Thyroid gland (tissue), 4 donors: ENCODE measurements at places on chromosomes 12 and 14.

DNA sequence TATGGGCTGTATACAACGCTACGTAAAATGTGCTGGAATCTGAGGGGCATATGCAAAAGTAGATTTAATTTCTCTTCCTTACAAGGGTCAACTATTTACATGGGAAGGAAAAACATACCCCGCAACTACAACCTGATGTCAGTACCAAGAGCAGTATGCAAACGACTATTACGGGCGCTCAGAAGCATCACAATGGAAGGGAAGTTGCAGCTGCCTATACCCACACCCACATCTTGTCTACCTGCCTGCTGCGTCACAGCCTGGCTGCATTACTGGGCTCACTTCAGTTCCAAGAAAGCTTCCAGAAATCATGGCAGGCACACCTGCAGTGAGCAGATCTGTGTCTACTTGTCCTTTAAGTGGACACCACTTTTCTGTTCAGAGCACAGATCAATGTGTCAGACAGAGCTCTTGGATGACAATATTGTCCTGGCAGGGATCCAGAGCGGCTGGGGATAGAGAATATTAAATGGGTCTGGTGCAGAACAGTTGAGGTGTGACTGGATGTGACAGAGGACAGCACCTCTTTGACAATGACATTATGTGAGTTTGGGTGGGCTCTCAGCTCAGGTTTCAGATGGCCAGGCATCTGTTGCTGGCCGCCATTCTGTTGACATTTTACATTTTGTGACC, 41.5 kb upstream of the GNG2 start:
- no peaks in the 10 kb centered on the region for H3K36me3 ChIP-seq
- no peaks in the 10 kb centered on the region for H3K4me1 ChIP-seq
- no peak overlapping the region for H3K4me3 ChIP-seq
- no peak overlapping the region for H3K27ac ChIP-seq

- H3K27me3 ChIP-seq = no peaks in the 10 kb centered on the region
- H3K4me1 ChIP-seq = no peaks in the 10 kb centered on the region
- H3K4me3 ChIP-seq = no peak overlapping the region
- H3K36me3 ChIP-seq = no peaks in the 10 kb centered on the region
- no peak overlapping the region for H3K27ac ChIP-seq
These were observed 61.8 kb downstream of the GLT1D1 start for GRCh38 chr12:128914908-128915563.

- peaks cover 21% of the 10 kb centered on the region for H3K4me1 ChIP-seq
- no peaks in the 10 kb centered on the region for H3K27me3 ChIP-seq
- peaks cover 23% of the 10 kb centered on the region for H3K36me3 ChIP-seq
- DNase-seq = no peak
- H3K27ac ChIP-seq = no peak overlapping the region
These were observed 35.8 kb downstream of the LGMN start for GRCh38 chr14:92712654-92713051.

DNA sequence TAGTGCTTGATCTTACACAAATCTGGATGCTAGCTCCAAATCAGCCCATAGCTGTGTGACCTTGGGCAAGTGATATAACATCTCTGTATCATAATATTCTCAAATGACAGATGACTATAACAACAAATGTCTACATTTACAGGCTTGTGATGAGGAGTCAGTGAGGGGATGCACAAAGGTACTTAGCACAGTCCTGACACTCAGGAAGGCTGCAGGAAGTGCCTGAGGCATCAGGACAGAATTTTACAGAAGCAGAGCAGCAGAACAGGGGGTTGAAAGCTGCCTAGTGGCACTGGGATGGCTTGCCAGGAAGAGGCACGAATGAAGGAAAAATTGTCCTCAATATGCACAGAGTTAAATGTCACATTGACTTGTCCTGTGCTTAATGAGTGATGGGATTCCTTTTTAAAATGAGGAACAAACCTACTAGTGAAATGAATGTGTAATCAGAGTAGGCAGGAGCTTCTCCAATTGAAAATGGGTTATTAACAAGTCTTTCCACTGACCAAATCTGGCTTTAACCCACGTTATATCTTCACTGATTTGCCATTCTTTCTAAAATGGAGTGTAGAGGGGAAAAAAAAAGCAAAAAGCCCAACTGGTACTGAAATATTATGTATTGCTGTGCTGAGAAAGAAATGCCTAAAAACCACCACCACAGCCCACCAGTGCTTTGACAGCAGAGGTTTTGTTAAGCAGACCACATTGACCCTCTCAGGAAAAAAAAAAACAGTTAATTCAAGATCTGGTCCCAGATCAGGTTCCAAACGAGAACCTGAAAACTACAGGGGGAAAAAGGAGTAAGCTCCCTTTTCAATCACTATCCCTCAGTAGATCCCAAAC, 11.6 kb downstream of the BTG1 start:
- peak overlapping the region; percentile 30 for H3K27ac ChIP-seq
- no peaks in the 10 kb centered on the region for H3K36me3 ChIP-seq
- H3K4me3 ChIP-seq = no peak overlapping the region
- DNase-seq = no peak

- H3K4me1 ChIP-seq = peaks cover 25% of the 10 kb centered on the region
- peak; percentile 24 for DNase-seq
- no peaks in the 10 kb centered on the region for H3K36me3 ChIP-seq
- H3K27ac ChIP-seq = peak overlapping the region; percentile 8
- no peaks in the 10 kb centered on the region for H3K27me3 ChIP-seq
These were observed 861.3 kb upstream of the SEL1L start for GRCh38 chr14:82394916-82395315.

DNA sequence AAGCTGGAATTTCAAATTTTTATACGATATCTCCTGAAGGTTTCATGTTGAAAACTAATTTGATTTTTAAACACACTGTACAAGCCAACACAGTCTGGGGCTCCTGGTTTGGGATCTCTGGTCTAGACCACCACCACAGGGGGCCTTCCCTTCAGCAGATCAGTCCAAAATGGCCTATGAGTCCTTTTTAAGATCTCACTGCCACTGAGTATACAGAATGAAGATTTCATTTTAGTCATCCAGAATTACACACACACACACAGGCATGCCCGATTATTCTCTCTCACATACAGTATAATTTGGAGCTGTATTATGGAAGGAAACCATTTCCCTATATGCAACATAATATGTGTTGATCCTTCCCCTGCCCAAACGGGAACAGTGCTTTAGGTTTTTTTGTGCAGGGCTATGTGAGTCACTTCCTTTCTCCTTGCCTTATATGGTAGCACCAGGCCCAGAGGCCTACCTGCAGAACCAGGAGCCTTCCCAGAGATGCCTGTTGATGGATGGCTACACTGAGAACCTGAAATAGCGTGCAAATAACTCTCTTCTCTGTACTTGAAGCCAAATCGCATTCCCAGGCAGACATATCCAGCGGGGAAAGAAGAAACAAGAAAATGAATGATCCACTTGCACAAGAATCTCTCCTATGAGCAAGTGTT, 28.1 kb upstream of the WNK1 start:
- H3K27me3 ChIP-seq = no peaks in the 10 kb centered on the region
- H3K36me3 ChIP-seq = no peaks in the 10 kb centered on the region
- H3K4me3 ChIP-seq = no peak overlapping the region

DNA sequence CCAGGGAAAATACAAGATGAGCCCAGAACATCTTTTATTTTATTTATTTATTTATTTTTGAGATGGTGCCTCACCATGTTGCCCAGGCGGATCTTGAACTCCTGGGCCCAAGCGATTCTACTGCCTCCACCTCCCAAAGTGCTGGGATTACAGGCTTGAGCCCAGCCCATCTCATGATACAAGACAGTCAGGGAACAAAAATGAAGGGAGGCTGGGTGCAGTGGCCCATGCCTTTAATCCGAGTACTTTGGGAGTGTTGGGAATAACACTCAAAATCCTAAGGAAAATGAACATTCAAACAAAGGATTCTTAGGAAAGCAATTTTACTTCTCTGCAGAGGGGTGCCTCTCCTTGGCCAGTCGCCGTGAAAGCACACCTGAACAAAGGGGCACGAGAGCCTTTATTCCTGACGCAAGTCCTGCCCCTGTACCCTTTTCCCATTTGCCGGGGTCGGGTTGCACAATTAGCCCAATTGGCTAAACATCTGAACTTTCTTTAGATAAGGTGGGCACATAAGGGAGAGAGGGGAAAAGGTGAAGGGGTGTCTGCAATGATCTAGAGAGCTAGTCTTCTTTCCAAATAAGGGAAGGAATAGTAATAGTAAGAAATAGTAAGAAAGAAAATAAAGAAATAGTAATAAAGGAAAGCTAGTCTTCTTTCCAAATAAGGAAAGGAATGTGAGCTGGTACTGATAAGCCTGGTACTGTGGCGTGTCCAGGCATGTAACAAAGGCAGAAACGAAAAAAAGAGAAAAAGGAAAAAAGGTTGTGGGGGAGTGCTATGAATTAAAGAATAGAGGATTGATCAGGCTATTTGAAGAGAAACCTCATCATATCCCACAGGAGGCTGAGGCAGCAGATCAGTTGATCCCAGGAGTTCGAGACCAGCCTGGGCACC, 13.4 kb downstream of the NCAPD2 start:
- H3K36me3 ChIP-seq = peaks cover 11% of the 10 kb centered on the region
- H3K27me3 ChIP-seq = no peaks in the 10 kb centered on the region
- DNase-seq = no peak
- no peaks in the 10 kb centered on the region for H3K4me1 ChIP-seq
- no peak overlapping the region for H3K4me3 ChIP-seq

DNA sequence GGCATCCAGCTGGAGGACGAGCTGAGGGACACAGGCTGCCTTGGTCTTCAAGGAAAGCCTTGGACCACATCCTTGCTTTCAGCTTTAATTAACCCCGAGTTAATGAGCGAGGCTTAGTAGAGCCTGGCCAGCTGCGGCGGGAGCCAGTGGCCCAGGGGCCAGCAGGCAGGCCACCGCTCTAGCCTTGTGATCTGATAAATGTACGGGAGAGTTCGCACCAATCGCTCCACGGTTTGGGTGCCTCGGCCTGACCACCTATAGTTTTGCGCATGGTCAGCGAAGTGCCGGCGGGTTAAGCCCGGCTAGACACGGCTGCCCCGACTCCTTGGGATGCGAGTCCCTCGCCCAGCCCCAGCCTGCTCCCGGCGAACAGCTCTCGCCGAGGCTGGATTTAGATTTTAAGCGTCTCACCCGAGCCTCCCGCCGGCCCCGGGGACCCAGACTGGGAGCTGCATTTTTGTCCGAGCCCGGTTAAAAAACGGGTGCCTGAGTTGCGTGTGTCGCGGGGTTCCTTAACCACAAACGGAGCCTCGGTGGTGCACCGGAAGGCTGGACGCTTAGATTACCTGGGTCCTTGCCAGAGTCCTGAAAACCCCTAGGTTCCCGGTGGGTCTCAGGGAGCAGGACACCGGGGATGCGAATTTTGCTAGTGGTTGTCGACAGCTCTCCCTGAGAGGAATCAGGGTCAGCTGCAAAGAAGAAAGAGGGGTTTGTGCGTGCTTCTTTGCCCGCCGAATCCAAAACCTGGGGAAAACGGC, 2.9 kb upstream of the HOXC12 start:
- H3K4me1 ChIP-seq = peaks cover 14% of the 10 kb centered on the region
- peaks cover 67% of the 10 kb centered on the region for H3K27me3 ChIP-seq
- no peak overlapping the region for H3K27ac ChIP-seq
- DNase-seq = no peak
- no peak overlapping the region for H3K4me3 ChIP-seq

DNA sequence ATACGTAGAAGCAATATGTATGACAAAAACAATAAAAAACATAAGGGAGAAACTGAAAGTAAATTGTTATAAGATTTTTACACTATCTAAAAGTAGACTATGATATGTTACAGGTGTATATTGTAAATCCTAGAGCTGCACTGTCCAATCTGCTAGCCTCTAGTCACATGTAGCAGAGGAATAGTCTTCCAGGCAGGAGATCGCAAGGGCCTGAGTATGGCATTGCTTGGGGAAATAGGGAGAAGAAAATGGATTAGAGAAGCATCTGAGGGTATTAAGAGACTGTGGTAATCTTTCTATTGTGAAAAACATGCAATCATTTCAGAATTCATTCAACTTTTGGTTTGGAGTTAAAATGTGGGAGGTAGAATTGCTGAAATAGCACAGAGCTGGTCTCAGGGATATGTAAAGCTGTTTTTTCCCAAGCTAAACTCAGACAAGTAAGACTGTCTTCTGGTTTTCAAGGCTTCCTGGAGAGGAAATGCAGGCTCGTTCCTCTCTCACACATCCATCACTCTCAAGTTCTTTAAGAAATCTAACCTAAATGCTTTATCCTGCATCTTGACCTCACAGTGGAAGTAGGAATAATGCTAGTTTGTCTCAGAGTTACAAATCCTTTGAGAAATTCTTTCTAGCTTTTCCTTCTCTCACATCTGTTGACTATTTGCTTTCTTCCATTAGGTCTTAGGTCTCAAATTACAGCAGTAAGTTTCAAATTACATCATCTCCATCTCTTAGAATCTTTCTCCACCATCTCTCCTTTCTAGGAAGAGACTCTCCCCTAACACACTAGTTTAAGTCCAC, 7.6 kb upstream of the CCDC184 start:
- H3K27ac ChIP-seq = no peak overlapping the region
- no peaks in the 10 kb centered on the region for H3K4me1 ChIP-seq
- H3K4me3 ChIP-seq = no peak overlapping the region
- H3K36me3 ChIP-seq = no peaks in the 10 kb centered on the region
- H3K27me3 ChIP-seq = no peaks in the 10 kb centered on the region

GRCh38 chr12:111166779-111167540, 201.9 kb downstream of the PHETA1 start:
- H3K36me3 ChIP-seq = no peaks in the 10 kb centered on the region
- no peak overlapping the region for H3K4me3 ChIP-seq
- H3K27me3 ChIP-seq = no peaks in the 10 kb centered on the region
- peak; percentile 23 for DNase-seq
- no peak overlapping the region for H3K27ac ChIP-seq

DNA sequence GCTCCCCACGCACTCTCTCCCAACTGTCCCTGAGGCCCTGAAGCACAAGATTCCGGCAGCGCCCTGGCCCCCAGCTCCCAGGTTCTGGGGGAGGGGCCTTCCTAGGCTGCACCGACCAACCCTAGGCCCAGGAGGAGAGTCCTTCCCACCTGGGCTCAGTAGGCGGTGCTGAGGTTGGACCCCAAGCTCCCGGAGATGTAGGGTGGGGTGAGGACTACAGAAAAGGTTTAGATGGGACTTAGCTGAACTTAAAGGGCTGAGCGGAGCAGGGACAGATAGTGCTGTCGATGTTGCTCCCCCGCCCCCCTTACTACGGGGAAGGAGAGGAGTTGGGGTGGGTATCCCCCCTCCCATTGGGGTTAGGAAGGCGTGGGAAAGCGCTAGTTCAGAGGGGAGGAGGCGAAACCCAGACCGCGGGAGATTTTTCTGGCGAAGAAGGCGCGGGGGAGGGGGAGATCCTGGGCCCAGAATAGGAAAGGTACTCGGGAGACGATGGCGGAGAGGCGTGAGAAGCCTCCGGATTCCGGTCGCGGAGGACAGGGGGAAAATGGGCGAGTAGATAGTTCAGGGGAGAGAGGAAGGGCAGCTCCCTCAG, 4.2 kb upstream of the BAZ2A start:
- H3K4me3 ChIP-seq = peak overlapping the region; percentile 18
- H3K36me3 ChIP-seq = peaks cover 17% of the 10 kb centered on the region
- H3K27ac ChIP-seq = peak overlapping the region; percentile 97
- no peaks in the 10 kb centered on the region for H3K27me3 ChIP-seq
- H3K4me1 ChIP-seq = peaks cover 41% of the 10 kb centered on the region
- DNase-seq = peak; percentile 85

DNA sequence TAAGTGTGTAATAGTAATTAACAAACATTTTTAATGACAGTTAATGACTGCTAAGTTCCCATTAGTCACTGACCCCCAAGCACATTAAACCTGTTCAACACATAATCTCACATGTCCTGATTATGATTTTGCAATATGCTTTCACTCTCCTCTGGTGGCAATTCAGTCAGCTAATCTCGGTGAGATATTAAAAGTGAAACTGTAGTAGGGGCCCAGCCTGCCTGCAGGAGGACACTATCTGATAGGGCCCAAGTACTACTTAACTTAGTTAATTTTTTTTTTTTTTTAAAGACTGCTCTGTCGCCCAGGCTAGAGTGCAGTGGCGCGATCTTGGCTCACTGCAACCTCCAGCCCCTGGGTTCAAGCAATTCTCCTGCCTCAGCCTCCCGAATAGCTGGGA, 48.8 kb downstream of the CIT start:
- H3K4me1 ChIP-seq = no peaks in the 10 kb centered on the region
- H3K27ac ChIP-seq = no peak overlapping the region
- DNase-seq = no peak
